ENCODE measurements at places on chromosomes 7 and 10.

- DNase-seq, result no peak
Measured at GRCh38 chr10:49502358-49502757, 36.6 kb downstream of the ERCC6 start.

DNA sequence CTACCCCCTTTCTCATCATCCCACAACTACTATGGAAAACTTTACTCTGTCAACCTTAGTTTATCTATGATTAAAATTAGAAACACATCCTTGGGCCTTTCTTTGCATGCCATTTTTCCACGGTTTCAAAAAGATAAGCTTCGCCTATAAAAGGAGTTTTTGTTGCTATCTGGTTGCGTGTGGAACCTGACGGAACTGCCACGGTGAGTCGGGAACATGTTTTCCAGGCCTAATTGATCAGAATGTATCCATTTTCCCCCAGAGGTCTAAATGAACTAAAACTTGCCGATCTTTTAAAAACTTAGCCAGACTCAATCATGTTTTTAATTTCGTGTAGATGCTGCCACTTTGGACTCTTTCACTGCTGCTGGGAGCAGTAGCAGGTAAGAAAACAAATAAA is at the start of gene PNLIP:
PNLIP (plus strand) TSS at position 176 of the 400 bp plus-strand sequence; CDS start at position 338, 162 bp downstream.
- no peak for DNase-seq

DNA sequence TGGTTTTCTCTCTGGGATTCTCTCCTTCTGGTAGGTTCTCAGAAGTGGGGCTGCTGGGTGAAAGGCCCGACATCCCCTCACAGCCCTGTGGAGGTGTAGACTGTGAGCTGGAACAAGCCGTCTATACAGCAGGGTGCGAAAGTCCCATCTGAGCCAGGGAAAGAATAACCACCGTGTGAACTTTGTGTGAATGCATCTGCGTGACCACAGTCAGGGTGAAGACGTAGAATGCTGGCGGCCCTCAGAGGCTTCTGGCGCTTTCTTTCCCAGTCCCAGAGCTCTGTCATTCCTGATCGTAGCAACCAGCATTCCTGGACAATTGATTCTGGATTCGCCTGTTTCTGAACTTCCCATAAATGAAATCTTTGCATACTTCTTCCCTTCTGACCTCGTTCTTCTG is 30.0 kb downstream of the ELFN1 start:
- no peak for DNase-seq

DNA sequence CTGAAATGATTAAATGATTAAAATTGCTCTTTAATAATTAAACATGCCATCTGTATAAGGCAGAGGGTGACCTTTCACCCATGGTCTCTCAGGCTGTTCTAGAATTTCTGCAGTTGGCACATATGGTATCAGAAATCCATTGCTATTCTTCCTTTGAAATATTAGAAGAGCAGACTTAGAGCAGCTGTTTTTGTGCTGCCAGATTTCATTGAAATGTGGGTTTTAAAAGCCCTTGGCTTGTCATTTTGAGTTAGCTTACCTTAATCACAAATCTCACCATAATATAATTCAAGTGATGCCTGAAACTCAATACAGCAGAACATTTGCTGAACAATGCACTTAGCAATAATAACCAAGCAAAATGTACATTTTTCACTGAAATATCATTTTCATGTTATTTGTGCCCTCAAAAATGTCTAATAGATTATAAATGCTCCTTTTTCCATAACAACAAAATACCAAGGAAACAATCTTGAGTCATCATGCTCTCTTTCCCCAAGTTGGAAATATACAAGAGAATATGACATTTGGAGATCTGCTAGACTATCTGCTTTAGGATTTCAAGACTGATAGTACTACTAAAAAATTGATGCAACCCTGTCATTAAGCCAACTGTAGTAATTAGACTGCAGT is 16.1 kb upstream of the PTTG1IP2 start:
- DNase-seq, result no peak

DNA sequence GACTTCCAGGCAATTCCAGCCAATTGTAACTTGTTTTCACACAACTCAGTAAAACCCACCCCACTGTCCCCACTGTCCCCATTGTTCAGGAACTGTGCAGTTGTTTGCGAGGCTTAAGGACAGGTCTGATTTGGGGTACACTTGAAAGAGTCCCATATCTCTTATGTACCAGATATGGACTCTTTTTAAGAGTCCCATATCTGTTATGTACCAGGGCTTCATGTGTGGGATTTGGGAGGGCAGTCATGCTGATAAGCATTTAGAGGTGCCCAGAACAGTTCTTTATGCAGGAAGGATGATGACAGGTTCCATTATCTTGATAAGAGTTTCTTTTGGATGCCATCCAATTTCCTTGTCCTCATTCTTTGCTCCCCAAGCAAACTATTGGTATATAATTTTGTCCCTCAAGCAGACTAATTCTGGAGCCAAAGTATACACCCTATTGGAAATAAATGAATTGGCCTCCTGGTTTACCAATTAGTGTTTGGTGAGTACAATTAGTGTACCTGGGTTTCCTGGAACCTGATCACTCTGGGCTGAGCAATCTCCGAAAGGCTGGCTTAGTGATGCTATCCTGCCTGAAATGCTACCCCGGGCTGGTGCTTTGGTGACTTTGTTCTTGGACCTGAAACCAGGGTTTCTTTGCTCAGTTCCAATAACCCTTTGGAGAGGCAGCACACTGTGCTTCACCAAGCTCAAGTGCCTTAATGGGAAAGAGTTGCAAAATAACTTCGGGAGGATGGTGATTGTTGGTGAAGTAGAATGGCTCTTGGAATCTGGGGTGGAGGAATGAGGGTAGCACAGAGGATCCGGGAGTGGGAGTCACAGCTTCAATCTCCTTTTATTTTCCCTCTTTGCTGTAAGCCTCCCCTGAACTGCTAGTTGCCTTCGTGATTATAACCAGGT is 6.2 kb upstream of the DMBT1 start:
- no peak for DNase-seq

GRCh38 chr10:129646973-129647372 is 179.9 kb downstream of the MGMT start:
- DNase-seq, result no peak

GRCh38 chr7:151244841-151245346 is 3.6 kb downstream of the SMARCD3 start:
- no peak for DNase-seq

DNA sequence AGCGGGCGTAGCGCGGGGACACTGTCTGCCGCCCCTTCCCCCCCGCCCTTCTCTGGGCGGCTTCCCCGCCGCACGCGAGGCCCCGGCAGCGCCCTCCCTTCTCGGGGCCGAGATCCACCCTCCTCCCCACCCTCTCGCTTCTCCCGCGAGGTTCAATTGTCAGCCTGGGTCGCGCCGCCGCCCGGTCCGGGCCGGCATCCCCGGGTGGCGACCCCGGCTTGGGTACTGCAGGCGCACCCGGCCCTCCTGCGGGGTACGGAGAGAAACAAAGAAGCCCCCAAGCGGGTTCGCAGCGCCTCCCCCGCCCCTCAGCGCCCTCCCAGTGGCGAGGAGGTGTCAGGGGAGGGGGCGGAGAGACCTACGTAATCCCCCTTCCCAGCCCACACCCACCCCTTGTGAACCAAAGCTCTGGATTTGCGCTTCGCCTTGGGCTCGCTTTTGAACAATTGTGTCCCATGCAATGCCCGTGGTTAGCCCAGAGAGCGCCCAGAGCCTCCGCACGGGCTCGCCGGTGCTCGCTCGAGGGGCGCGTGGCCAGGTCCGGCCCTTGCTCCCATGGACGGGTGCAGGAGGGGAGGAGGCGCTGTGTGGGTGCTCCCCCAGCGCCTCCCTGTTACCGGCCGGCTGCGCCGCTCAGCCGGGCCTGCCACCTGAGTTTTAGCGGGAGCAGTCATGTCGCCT is 634 bp downstream of the HECW1 start:
- no peak for DNase-seq

- no peak for DNase-seq
Measured at GRCh38 chr7:77537778-77538280, 734 bp downstream of the PTPN12 start.

DNA sequence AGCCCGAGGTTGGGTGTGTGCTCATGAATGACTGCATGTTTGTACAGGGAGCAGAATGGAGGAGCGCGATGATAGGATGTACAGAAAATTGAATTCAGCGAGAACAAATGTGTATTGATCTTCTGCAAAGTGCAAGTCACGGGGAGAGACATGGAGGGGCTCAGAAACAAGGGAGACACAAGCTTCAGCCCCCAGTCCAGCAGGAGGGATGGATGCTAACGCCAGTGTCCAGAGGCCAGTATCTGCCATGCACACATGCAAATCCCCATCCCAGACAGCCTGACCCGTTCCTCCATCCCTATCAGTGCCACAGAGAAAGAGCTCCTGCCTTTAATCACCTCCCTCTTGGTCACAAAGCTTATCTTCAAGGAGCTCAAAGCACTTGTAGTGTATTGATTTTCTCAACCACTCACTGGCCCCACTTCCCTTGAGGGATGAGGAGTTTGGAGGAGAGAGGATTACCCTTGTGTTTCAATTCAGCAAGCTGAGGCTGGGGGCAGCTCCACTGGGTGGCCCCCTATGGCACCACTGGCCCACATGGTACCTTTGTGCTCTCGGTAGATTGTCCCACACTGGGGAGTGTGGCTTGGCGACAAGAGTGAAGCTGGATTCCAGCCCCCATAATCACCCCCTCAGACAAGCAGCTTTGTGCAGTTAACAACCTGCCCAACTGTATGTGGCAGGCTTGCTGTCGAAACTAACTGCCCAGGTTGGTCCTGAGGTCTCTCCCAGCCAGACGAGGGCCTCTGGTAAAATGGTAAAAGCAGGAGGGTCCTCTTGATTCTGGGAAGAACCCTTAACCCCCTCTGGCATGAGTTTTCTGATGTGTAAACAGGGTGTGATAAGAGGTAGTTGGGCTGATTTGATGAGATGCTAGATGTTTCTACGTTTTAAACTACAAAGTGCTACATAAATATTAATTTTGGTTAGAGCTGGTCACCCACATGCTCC is 151.6 kb upstream of the UNC5B start:
- DNase-seq, result no peak

DNA sequence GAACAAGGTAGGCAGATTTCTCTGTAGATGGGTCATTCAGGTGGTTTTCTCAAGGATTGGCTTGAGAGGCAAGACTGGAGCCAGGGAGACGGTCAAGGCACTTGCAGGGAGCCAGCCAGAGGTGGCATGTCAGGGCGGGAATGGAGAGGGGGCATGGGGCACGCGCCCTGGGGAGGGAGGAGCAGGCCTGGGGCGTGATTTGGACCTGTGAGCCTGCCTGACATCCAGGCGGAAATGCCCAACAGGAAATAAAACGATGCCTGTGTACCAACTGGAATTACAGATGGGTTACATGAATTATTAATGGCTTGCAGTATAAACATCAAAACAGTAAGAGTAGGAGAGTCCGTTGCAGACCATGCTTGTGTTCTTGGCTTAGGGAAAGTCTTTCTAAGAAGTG is 8.6 kb upstream of the SUN1 start:
- DNase-seq, result no peak

DNA sequence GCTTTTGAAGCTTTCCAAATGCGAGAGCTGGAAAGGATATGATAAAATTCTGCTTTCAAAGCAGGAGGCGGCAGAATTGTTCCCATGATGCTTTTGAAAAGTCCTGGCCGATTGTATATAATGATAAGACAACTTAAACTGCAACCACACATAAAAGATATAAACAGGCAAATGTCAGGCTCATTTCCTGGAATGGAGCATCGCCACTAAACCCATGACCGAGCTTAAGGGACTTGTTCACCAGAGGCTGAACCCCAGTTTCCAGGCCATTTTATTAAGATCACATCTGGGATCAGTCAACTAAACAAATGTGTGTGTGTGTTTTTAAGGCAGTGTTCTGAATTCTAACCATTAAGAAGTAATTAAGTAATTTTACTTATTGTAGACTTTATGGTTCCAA is 131.6 kb downstream of the ITGA8 start:
- DNase-seq, result no peak

DNA sequence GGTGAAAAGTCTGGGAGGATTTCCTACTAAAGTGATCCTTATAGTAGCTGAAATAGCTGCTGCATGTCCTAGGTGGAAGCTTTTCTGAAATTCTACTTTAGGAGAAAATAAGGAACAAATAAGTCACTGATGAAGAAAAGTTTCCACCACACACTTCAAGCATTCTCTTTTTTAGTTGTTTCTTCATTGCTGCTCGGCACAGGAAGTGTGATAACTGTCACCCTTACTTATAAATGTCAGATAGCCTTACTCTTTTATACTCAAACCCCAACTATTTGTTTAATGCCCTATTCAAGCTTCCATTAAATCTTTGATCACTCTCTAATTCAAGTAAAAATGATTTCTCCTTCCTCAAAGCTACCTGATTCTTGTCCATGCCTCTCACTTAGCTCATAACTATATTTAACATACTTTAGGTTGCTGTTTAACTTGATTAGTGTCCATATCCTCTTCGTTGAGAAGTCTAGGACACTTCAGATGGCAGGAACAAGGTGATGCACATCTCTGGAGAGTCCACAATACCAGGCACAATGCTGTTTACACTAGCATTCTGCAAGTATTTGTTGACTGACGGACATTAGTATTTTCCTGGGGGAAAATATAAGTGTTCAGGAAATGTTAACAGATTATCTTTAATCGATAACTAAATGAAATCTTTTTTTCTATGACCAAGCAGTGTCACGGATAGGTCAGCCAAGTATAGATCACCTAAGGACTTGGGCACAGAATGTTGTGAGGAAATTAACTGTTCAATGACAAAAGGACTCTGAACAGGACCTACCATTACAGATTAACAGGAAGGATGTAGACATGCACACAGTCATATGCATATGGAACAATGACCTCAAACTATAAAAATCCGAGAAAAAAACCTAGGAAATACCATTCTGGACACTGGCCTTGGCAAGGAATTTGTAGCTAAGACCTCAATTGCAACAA is 67.4 kb downstream of the ZNF438 start:
- no peak for DNase-seq

- DNase-seq, result no peak
Measured at GRCh38 chr10:8554574-8554973, 500.1 kb downstream of the GATA3 start.

GRCh38 chr7:24874791-24875190 is 105.2 kb downstream of the OSBPL3 start:
- DNase-seq, result no peak

GRCh38 chr10:110822712-110823311 is 48.9 kb upstream of the PDCD4 start:
- no peak for DNase-seq

DNA sequence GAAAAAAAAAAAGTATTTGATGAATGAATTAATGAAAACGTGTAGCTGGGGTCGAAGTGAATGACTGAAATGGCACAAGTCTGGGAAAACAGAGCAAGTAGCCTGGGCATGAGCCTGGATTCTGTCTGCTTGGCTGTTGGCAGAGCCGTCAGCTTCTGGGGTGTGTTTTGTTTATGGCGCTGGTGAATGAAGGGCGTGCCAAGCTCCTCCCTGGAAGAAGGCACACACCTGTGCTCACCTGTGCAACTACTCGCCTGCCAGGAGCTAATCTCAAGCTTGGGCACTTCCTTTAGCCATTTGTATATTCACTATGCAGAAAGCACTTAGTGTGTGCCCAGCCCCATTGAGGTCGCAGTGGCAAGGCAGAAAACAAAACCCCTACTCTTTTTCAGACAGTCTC is 74.1 kb downstream of the GTF2IRD1 start:
- no peak for DNase-seq

DNA sequence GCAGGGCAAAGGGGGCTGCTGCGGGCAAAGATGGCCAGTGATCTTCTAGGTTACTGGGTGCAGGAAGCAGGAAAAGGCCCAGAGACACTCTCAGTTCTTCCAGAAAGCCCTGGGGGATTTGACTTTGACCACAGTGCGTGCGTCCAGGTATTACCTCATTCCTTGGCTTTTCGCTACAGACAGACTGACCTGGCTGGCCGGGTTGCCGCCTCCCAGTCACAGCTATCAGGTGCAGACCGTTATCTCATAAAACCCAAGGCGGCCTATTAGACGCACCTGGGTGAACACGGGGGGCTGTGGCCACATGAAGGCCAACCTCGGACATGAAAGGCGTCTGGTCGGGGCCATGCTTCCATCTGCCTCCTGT is 80.3 kb downstream of the FOXL3 start:
- DNase-seq, result no peak
